ENCODE measurements at places on chromosomes 6 and 20. TPM values are rescaled to one million over a fixed set of nuclear protein-coding genes. Genes with fewer than 3 reads are reported as not detected.

The MEP1A gene
- not detected for total RNA-seq

GRCh38 chr6:134830194-134830593, 119.7 kb downstream of the ALDH8A1 start:
- H3K36me3 ChIP-seq, result no peaks in the 10 kb centered on the region
- no peaks in the 10 kb centered on the region for H3K4me1 ChIP-seq
- no peak for DNase-seq
- H3K27me3 ChIP-seq, result no peaks in the 10 kb centered on the region

The OR2B2 gene
- total RNA-seq, result not detected

- H3K27me3 ChIP-seq, result no peaks in the 10 kb centered on the region
- H3K4me1 ChIP-seq, result no peaks in the 10 kb centered on the region
- no peak for DNase-seq
- H3K27ac ChIP-seq, result no peak overlapping the region
- H3K36me3 ChIP-seq, result no peaks in the 10 kb centered on the region
- no peak overlapping the region for H3K4me3 ChIP-seq
Measured at GRCh38 chr6:147867433-147868226, 359.1 kb downstream of the SAMD5 start.

DNA sequence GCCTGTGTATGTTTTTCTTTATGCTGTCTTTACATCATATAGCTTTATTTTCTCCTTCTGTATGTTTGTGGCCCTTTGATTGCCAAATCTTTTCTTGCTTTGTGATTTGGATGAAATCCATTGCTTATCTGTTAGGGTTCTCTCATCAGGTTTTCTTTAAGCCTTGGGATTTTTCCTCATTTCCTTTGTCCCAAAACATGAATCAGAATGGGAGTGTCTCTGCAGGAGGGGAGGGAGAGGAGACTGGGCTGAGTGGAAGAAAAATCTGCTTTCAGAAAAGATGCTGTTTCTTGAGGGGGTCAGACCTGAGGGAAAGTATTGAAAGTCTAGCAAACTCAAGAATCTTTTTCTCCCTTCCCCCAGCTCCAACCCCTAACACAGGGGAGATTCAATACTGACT, 758.0 kb upstream of the MMS22L start:
- H3K36me3 ChIP-seq, result no peaks in the 10 kb centered on the region
- no peaks in the 10 kb centered on the region for H3K4me1 ChIP-seq
- no peak overlapping the region for H3K4me3 ChIP-seq
- H3K27me3 ChIP-seq, result no peaks in the 10 kb centered on the region

- no peaks in the 10 kb centered on the region for H3K4me1 ChIP-seq
- no peaks in the 10 kb centered on the region for H3K36me3 ChIP-seq
- no peak for DNase-seq
- no peak overlapping the region for H3K4me3 ChIP-seq
Measured at GRCh38 chr6:82569022-82569421, 205.4 kb downstream of the TPBG start.

The EGFL8 gene
- total RNA-seq, result 9.5 TPM

DNA sequence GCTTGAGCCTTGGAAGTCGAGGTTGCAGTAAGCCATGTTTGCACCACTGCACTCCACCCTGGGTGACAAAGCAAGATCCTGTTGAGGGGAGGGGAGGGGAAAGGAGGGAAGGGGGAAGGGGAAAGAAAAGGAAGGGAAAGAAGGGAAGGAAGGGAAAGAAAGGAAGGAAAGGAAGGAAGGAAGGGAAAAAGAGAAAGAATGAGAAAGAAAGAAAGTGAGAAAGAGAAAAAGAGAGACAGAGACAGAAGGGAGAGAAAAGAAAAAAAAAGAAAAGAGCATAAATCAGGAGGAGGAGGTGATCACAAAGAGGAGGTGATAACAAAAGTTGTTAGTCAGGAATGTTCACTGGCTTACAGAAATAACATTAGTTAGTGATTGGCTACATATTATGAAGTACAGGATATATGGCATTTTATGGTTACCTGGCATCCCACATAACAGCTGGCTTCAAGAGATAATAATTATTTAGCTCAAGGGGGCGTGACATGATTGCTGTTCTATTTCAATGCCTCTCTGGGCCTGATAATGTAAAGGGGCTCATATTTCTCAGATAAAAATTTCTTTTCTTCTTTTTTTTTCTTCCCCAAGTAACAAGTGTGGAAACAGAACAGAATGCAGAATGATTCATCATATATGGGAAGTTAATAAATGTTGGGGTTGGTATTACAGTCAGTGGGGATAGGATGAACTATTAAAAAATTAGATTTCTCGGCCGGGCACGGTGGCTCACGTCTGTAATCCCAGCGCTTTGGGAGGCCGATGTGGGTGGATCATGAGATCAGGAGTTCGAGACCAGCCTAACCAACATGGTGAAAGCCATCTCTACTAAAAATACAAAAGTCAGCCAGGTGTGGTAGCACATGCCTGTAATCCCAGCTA, 27.1 kb downstream of the SAMHD1 start:
- peaks cover 5% of the 10 kb centered on the region for H3K4me1 ChIP-seq
- no peak overlapping the region for H3K4me3 ChIP-seq
- peaks cover 49% of the 10 kb centered on the region for H3K36me3 ChIP-seq
- DNase-seq, result no peak
- no peaks in the 10 kb centered on the region for H3K27me3 ChIP-seq
- peak overlapping the region; percentile 13 for H3K27ac ChIP-seq

The CENPW gene
- total RNA-seq, result 54.8 TPM

GRCh38 chr6:56899753-56900152, 55.2 kb upstream of the BEND6 start:
- no peak overlapping the region for H3K27ac ChIP-seq
- no peak for DNase-seq
- H3K27me3 ChIP-seq, result peaks cover 15% of the 10 kb centered on the region

DNA sequence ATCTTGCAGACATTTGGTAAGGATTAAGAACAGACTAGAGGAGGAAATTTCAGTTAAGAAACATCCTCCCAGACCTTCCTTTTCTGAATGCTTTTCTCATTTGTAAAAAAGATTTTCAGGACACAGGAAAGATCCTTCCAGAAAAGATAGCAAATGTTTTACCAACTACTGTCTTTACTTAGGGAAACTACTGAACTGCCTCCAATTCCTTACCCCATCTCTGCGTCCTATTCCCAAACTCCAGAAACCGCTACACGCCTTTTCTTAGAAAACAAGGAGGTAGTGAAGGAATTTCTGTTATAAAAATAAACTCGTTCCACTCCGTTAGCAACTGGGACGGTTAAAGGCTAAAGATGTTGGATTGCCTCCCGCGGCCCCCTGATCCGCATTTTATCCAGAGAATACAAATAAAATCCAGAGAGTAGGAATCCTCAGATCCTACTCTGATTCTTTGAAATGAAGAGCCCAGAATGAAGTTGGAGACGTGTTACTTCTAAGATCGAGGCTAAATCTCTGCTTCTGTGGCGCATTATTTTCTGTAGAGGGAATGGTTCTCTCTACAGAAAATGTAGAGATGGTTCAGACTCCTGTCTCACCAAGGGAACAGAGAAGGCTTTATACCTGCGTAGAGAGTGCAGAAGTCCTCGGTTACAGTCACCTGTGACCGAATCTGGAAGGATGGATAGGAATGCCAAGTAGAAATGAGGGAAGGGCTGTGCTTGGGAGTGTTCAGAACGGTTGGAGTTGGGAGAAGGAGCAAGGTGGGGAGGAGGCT, 133.0 kb downstream of the GPX5 start:
- peak overlapping the region; percentile 47 for H3K27ac ChIP-seq
- H3K4me1 ChIP-seq, result peaks cover 26% of the 10 kb centered on the region
- H3K27me3 ChIP-seq, result peaks cover 61% of the 10 kb centered on the region
- peak overlapping the region; percentile 80 for H3K4me3 ChIP-seq
- H3K36me3 ChIP-seq, result no peaks in the 10 kb centered on the region

- no peak overlapping the region for H3K4me3 ChIP-seq
- H3K27me3 ChIP-seq, result peaks cover 2% of the 10 kb centered on the region
- no peaks in the 10 kb centered on the region for H3K4me1 ChIP-seq
- H3K36me3 ChIP-seq, result no peaks in the 10 kb centered on the region
Measured at GRCh38 chr6:82084324-82084920, 163.1 kb downstream of the IBTK start.

DNA sequence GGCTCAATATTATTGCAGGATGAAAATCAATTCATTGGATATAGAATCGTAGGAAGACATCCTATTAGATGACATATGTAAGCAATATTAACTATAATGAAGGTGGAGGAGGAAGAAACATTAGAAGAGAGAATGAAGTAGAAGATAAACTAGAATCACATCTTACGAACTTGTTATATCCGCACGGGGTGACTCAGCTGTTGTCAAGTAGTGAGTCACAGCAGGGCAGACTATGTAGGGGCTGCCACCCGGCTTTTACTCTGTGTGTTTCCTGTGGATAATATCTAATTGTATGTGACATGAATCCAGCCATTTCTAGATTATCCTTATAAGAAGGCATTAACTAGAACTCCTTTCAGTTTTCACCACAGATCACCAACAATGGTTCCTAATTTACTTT, 520.2 kb downstream of the DOK5 start:
- no peaks in the 10 kb centered on the region for H3K4me1 ChIP-seq
- H3K27me3 ChIP-seq, result no peaks in the 10 kb centered on the region
- H3K4me3 ChIP-seq, result no peak overlapping the region
- no peak overlapping the region for H3K27ac ChIP-seq
- DNase-seq, result no peak

The IL17A gene
- total RNA-seq, result not detected

DNA sequence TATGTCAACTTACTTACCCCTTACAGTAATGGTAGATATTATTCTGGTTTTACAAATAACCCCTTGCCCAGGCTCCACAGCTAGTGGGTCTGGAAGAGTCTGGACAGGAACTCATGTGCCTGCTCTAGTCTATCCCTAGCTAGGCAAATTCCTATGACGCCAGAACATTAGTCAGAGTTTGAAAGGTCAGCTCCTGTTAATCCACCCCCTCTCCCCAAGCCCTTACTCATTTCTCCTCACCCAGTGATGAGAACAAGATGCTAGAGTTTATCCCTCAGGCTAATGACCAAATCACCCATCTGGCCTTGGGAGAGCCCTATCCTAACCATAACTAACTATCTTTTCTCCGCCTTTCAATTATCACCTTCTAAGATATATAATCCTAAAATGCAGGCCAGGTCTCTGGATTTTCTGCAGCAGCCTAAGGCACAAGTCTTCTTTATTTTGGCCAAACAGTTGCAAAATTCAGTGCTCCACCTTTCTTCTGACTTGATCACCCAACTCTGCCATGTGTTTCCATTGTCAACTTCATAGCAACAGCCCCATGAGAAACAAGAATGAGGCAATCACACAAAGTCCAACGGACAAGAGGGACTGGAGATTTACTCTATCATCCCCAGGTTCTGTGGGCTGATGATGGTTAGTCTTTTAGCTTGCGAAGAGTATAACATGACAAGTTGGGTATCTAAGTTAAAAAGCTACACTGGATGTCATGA, 113.3 kb downstream of the TASP1 start:
- peaks cover 19% of the 10 kb centered on the region for H3K36me3 ChIP-seq
- no peak overlapping the region for H3K27ac ChIP-seq
- H3K4me3 ChIP-seq, result no peak overlapping the region
- DNase-seq, result no peak

- no peak overlapping the region for H3K27ac ChIP-seq
- H3K4me3 ChIP-seq, result peak overlapping the region; percentile 74
- DNase-seq, result peak; percentile 54
- H3K36me3 ChIP-seq, result no peaks in the 10 kb centered on the region
- H3K4me1 ChIP-seq, result peaks cover 21% of the 10 kb centered on the region
- H3K27me3 ChIP-seq, result peaks cover 68% of the 10 kb centered on the region
Measured at GRCh38 chr6:56955171-56956155, 556 bp downstream of the BEND6 start.

The BTBD3 gene
- total RNA-seq, result 13.2 TPM

GRCh38 chr6:11221623-11222384, 10.7 kb downstream of the NEDD9 start:
- H3K27ac ChIP-seq, result peak overlapping the region; percentile 76
- peaks cover 85% of the 10 kb centered on the region for H3K4me1 ChIP-seq

DNA sequence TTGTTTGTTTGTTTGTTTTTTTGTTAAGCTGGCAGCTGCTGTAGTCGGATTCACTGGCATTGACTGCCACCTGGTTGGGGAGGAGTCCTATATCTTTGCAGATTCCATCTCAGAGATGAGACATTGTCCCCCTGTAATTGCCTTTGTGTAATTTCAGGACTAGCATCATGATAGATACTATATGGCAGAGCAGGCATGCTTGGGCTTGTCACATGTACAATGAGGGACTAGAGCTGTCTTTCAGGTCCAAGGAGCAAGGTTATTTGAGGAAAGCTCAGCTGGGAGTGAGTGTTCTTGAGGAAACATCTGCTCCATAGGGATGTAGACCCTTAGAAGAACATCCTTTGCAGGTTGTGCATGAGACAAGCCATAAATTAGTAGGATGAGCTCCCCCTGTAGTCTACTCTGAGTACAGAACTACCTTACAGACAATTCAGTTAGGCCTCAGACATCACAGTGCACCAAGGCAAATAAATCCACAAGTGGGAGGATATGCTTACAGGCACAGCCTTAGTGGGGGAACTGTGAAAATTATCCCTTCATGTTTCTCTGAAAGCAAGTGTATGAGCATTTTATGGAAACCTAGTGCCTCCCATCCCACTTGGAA, 62.1 kb downstream of the BMP2 start:
- no peak overlapping the region for H3K4me3 ChIP-seq
- H3K27me3 ChIP-seq, result no peaks in the 10 kb centered on the region
- H3K36me3 ChIP-seq, result no peaks in the 10 kb centered on the region
- DNase-seq, result no peak
- no peak overlapping the region for H3K27ac ChIP-seq

The SYNDIG1 gene
- total RNA-seq, result not detected

DNA sequence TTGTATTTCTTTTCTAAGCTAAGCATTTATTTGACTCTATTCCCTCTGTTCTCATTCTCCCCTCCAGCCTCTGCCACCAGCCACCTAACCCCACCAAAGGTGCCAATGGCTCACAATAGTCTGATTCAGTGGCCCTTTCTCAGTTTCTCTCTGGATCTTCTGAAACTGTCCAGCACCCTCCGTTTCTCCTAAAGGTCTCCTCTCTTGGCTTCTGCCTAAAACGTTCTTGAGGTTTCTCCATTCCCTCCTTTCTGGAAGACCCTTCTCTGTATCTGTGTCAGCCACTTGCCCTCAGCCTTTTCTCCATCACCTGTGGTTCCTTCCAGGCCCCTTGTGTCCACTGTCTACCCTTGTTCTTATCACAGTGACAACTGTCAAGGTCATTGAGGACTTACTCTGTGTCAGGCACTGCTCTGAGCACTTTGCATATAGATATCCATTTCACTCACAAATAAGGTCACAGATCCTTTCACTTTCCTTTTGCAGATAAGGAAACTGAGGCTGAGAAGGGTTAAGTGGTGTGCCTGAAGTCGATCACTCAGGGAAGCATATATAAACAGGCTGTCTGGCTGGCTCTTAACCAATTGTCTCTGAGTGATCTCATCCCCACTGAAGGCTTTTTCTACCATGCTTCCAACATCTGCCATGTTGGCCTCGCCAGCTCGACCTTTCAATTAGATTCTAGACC, 48.1 kb downstream of the FOXA2 start:
- H3K4me1 ChIP-seq, result no peaks in the 10 kb centered on the region
- DNase-seq, result no peak
- H3K36me3 ChIP-seq, result no peaks in the 10 kb centered on the region
- H3K27ac ChIP-seq, result no peak overlapping the region
- no peak overlapping the region for H3K4me3 ChIP-seq

DNA sequence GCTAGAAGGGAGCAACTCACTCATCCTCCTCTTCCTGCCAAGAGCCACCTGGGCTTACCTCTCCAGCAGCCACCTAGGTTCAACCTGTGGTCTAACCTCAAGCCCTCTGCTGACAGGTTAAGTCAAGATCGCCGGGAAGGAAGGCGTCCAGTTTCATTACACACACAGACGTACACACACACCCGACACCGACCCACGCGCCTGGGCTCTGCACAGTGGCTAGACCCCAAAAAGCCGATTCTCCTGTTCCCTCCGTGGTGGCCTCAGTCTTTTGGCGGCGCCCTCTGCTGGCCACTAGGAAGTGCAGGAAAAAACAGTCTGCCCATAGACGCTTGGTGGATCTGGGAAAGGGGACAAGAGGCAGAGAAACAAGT, 52.8 kb downstream of the MRPL14 start:
- peak overlapping the region; percentile 83 for H3K4me3 ChIP-seq
- peaks cover 1% of the 10 kb centered on the region for H3K27me3 ChIP-seq
- peak; percentile 62 for DNase-seq
- peaks cover 23% of the 10 kb centered on the region for H3K4me1 ChIP-seq

All from activated T-helper 2 cell treated with anti-CD3 and anti-CD28 coated beads, Interferon-gamma antibody, Interleukin-2, Interleukin-4, amounts not matched to agents 10 μg/mL and 5 μg/mL and 100 μg/mL, durations not matched to agents 14 hours and 24 hours and 36 hours (primary cell).